ENCODE measurements at places on chromosomes 16 and 17. TPM values are rescaled to one million over a fixed set of nuclear protein-coding genes. Genes with fewer than 3 reads are reported as not detected.

The PDILT gene
- polyA plus RNA-seq = not detected

The PRSS36 gene
- 2.0 TPM for polyA plus RNA-seq

The CBX8 gene
- polyA plus RNA-seq = 15.4 TPM

The SLC16A11 gene
- not detected for polyA plus RNA-seq
